Upper lobe of right lung (tissue), 1 donor: ENCODE measurements at places on chromosomes 5 and 9.

- no peaks in the 10 kb centered on the region for H3K27me3 ChIP-seq
- no peak overlapping the region for H3K4me3 ChIP-seq
- H3K27ac ChIP-seq, result no peak overlapping the region
- no peaks in the 10 kb centered on the region for H3K36me3 ChIP-seq
- DNase-seq, result no peak
Observed at GRCh38 chr5:73964352-73964865, 338.4 kb downstream of the ARHGEF28 start.

DNA sequence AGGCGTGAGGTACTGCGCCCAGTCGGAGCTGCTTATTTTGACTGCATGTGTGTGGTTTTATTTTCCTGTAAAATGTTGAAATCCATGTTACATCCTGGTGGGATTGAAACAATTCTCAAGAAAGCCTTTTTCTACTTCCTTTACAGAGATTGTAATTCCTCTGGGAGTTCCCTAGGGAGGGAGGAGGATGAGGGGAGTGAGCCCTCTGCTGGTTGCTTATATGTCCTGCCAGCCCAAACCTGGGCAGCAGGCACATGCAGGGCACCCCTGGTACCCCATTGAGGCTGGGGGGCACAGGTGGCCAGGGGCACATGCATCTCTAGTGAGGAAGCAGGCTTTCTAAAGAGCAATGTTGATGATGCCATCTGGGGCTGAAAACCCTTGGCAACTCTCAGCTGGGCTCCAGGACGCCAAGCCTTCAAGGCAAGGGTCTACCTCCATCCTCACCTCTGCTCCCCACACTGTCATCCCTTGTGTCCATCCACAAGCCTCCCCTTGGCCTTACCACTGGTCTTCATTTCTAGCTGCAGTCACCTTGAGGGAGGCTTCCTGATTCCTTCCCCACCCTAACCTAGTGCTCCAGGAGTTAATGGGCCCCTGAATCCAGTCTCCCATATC, 84.7 kb upstream of the TNFSF8 start:
- DNase-seq, result no peak
- no peak overlapping the region for H3K27ac ChIP-seq
- H3K36me3 ChIP-seq, result no peaks in the 10 kb centered on the region
- H3K27me3 ChIP-seq, result no peaks in the 10 kb centered on the region

DNA sequence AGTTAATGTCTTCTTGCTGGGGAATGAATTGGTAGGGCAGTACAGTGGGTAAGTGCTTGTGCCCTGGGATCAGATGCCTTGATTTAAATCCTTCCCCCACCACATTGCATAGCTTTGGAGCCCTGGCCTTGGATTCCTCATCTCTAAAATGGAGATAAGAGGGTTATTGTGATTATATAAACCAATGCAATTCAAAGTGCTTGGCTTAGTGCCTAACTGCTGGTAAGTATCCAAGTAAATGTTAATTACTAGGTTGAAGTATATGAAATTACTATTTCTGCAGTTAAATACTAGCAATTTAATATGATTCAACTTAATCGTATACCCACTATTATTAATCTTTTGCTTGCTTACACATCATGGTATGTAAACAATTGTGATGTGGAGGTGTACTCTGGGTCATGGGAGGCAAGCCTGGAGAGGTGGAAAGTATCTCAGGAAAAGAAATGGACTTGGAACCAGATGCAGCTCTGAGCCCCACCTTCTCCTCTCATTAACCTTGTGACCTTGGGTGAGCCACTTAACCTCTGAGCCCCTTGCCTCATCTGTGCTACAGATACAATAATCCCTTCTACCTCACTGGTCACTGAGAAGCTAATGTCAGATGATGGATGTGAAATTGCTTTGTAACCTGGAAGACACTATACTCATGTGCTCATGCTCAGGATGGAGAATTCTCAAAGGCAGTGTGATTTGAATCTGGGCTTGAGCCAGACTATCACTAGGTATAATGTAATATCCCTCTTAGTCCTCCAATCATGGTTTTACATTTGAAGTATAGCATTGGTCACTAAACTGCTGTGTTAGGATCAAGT, 23.8 kb downstream of the NEUROG1 start:
- no peaks in the 10 kb centered on the region for H3K4me1 ChIP-seq
- no peaks in the 10 kb centered on the region for H3K36me3 ChIP-seq
- H3K4me3 ChIP-seq, result no peak overlapping the region

DNA sequence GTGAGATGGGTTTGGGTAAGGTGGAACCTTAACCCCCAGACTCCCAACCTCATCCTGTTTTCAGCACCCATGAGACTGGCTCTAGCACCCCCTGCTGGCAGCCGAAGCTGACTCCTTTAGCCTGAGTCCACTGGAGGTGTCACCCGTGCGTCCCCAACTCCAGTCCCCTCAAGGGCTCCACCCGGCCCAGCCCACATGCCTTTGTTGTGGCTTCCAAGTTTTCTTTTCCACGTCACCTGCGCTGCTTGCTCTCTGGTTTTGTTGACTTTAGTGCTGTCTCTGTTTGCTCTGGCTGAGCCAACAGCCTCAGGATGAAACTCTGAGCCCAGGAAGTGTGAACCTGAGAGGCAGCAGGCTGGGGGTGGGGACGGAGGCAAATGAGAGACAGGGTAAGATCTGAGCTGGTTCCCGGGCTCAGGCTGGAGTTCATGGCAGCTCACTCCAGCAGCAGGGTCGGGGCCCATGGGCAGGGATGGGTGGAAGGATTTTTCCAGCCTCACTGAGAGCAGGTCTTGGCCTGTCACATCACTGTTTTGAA, 13.2 kb upstream of the AQP7 start:
- H3K27me3 ChIP-seq, result no peaks in the 10 kb centered on the region
- H3K4me3 ChIP-seq, result no peak overlapping the region
- H3K36me3 ChIP-seq, result no peaks in the 10 kb centered on the region

GRCh38 chr5:20648981-20649380, 661.0 kb upstream of the CDH18 start:
- no peaks in the 10 kb centered on the region for H3K36me3 ChIP-seq
- H3K27me3 ChIP-seq, result no peaks in the 10 kb centered on the region
- no peak overlapping the region for H3K4me3 ChIP-seq
- no peak overlapping the region for H3K27ac ChIP-seq
- H3K4me1 ChIP-seq, result no peaks in the 10 kb centered on the region

GRCh38 chr5:169591636-169592035, 8.1 kb downstream of the SPDL1 start:
- no peaks in the 10 kb centered on the region for H3K4me1 ChIP-seq
- no peak overlapping the region for H3K4me3 ChIP-seq
- no peaks in the 10 kb centered on the region for H3K27me3 ChIP-seq
- no peak overlapping the region for H3K27ac ChIP-seq

- peak overlapping the region; percentile 15 for H3K27ac ChIP-seq
- no peak for DNase-seq
- H3K27me3 ChIP-seq, result no peaks in the 10 kb centered on the region
- H3K4me1 ChIP-seq, result peaks cover 93% of the 10 kb centered on the region
- H3K36me3 ChIP-seq, result peaks cover 5% of the 10 kb centered on the region
- H3K4me3 ChIP-seq, result peak overlapping the region; percentile 9
Observed at GRCh38 chr9:70406434-70406862, 8.0 kb downstream of the KLF9 start.

GRCh38 chr9:107620236-107620635, 130.7 kb upstream of the KLF4 start:
- H3K27me3 ChIP-seq, result no peaks in the 10 kb centered on the region
- H3K4me1 ChIP-seq, result no peaks in the 10 kb centered on the region

- peak overlapping the region; percentile 97 for H3K27ac ChIP-seq
- no peak overlapping the region for H3K4me3 ChIP-seq
- H3K36me3 ChIP-seq, result no peaks in the 10 kb centered on the region
- peaks cover 84% of the 10 kb centered on the region for H3K4me1 ChIP-seq
- no peaks in the 10 kb centered on the region for H3K27me3 ChIP-seq
- no peak for DNase-seq
Observed at GRCh38 chr9:70477146-70477745, 62.8 kb upstream of the KLF9 start.

GRCh38 chr9:113564498-113565237, 101.1 kb downstream of the RGS3 start:
- DNase-seq, result peak; percentile 86
- H3K4me1 ChIP-seq, result peaks cover 42% of the 10 kb centered on the region
- peak overlapping the region; percentile 43 for H3K4me3 ChIP-seq
- H3K27me3 ChIP-seq, result no peaks in the 10 kb centered on the region
- H3K36me3 ChIP-seq, result no peaks in the 10 kb centered on the region
- H3K27ac ChIP-seq, result peak overlapping the region; percentile 81

- no peak for DNase-seq
- no peak overlapping the region for H3K27ac ChIP-seq
- no peak overlapping the region for H3K4me3 ChIP-seq
- H3K27me3 ChIP-seq, result no peaks in the 10 kb centered on the region
- no peaks in the 10 kb centered on the region for H3K36me3 ChIP-seq
- no peaks in the 10 kb centered on the region for H3K4me1 ChIP-seq
Observed at GRCh38 chr5:7955476-7955875, 86.5 kb downstream of the MTRR start.

- H3K4me3 ChIP-seq, result no peak overlapping the region
- no peaks in the 10 kb centered on the region for H3K4me1 ChIP-seq
- no peaks in the 10 kb centered on the region for H3K36me3 ChIP-seq
- no peaks in the 10 kb centered on the region for H3K27me3 ChIP-seq
Observed at GRCh38 chr5:36637101-36637500, 30.7 kb downstream of the SLC1A3 start.

- peak overlapping the region; percentile 24 for H3K27ac ChIP-seq
- no peak overlapping the region for H3K4me3 ChIP-seq
- no peak for DNase-seq
- peaks cover 6% of the 10 kb centered on the region for H3K4me1 ChIP-seq
Observed at GRCh38 chr9:18785604-18786003, 247.4 kb downstream of the SAXO1 start.

DNA sequence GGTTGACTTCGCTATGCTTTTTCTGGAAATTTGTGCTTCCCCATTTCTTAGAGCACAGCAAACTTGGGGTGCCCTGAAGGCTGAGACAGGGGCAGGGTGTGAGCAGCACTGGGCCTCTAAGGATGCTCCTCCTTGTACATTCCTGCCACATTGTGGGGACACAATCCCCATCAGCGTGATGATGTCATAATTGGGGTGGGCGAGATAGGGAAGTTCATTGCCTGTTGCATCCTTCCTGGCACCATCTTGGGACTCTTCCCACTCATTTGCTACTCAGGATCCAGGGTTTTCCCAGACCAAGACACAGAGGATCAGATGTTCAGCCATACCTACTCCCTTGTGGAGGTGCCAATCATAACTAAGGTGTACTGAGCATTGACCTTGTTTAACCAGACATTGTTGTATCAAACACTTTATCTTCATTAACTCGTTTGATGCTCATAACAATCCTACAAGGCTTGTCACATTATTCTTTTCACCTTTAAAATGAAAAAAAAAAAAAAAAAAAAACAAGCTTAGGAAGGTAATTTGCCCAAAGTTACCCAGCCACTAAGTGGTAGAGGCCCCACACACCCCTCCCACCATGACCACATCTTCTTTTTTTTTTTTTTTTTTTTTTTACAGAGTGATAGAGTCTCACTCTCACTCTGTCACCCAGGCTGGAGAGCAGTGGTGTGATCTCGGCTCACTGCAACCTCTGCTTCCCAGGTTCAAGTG, 87.6 kb downstream of the UGCG start:
- H3K27ac ChIP-seq, result no peak overlapping the region
- H3K36me3 ChIP-seq, result no peaks in the 10 kb centered on the region
- H3K4me1 ChIP-seq, result peaks cover 10% of the 10 kb centered on the region
- H3K4me3 ChIP-seq, result no peak overlapping the region

DNA sequence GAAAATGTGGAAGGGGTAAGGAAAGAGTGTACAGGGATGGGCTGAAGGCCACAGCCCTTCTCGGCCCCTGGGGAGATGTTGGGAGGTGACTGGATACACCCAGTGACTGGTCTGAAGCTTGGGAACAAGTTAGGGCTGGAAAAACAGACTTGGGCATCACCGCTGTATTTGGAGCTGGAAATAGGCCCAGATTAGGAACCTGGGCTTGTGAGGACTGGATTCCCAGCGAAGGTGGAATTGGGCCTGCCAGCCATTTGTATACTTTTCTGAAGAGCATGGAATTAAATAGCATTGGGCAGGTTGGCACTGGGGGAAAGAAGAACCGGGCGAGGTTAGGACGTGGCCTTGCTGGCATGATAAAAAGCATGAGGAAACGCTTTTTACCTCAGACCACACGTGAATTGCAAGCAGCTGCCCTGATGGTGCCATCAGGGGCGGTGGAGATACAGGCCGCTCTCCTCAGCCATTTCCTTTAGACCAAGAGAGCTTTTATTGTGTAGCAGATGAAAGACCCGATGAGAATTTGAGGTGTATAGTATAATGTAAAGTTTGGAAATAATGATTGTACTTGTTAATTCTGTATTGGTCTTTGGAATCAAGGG, 37.8 kb downstream of the OTULIN start:
- H3K36me3 ChIP-seq, result peaks cover 53% of the 10 kb centered on the region
- no peak for DNase-seq
- H3K27ac ChIP-seq, result no peak overlapping the region

GRCh38 chr5:126081209-126081608, 342.0 kb upstream of the GRAMD2B start:
- H3K27ac ChIP-seq, result no peak overlapping the region
- no peaks in the 10 kb centered on the region for H3K4me1 ChIP-seq
- no peaks in the 10 kb centered on the region for H3K27me3 ChIP-seq
- DNase-seq, result no peak

DNA sequence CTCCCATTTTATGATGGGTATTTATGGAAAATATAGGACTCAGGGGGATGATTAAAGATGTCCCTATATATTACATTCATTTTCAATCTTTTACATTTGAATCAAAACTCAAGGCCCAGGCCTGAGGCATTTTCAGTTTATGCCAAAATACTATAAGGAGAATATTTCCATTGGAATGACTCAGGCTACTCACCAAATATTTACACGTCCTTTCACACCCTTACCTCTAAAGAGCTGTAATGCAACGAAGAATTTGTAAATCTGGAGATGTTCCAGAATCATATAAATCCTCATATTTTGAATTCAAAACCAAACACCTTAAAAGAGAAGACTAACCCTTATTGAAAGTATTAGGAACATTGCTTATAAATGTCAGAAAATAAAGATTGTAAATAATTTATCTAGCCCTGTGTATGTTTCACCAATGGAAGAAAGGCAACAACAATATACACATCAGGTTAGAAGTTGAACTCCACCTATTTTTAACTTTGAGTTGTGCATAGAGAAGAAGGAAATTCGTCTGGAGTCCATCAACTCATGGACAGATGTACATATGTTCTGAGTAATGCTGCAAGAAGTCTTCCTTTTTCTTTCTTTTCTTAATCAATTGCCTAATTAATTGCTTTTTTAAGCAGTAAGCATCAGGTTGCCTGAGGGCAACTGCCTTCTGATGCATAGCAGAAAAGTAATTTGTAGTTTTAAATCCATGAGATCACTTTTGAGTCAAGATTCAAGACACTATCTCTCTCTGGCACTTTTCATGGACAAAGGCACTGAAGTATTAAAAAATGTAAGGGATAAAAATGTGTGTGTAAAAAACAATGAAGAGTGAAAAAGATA, 579.3 kb upstream of the RGMB start:
- DNase-seq, result no peak
- no peaks in the 10 kb centered on the region for H3K27me3 ChIP-seq
- no peaks in the 10 kb centered on the region for H3K4me1 ChIP-seq
- H3K27ac ChIP-seq, result no peak overlapping the region
- no peak overlapping the region for H3K4me3 ChIP-seq
